Mesothelial cell of epicardium (in vitro differentiated cells): ENCODE measurements at places on chromosomes 6 and 20.

GRCh38 chr6:114055349-114055748 lies 84.4 kb upstream of the HDAC2 start:
- DNase-seq = no peak

DNA sequence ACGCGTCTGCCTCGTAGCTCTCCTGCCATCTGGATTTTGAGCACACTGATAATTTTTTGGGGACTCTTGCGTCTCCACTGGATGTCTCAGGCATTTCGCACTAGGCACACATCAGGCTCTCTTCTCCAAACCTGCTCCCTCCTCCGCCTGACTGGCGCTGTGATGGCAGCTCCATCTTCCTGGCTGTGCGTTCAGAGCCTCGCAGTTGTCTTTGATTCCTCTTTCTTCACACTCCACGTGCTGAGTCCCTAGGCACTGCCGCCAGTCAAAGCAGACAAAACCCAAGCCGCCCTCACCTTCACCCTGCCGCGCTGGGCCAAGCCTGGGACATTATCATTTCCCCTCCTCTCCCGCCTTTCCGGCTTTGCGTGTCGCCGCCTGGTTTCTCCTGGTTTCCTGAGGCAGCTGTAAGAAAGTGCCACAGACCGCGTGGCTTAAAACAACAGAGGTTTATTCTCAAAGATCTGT lies 778 bp downstream of the PSMG4 start:
- no peak for DNase-seq

GRCh38 chr6:112439010-112439409 lies 91.9 kb downstream of the RFPL4B start:
- no peak for DNase-seq

GRCh38 chr20:53309515-53309914 lies 284.1 kb downstream of the ZNF217 start:
- no peak for DNase-seq

GRCh38 chr6:70997379-70997778 lies 40.5 kb upstream of the B3GAT2 start:
- no peak for DNase-seq

GRCh38 chr20:33099843-33100538 lies 20.5 kb downstream of the BPIFB4 start:
- DNase-seq = no peak

GRCh38 chr6:136063096-136063495 lies 187.0 kb downstream of the MTFR2 start:
- DNase-seq = no peak

GRCh38 chr6:125923366-125923877 lies 33.1 kb upstream of the HINT3 start:
- no peak for DNase-seq

- DNase-seq = no peak
Observed at GRCh38 chr6:1267790-1268762, 43.8 kb upstream of the FOXQ1 start.

DNA sequence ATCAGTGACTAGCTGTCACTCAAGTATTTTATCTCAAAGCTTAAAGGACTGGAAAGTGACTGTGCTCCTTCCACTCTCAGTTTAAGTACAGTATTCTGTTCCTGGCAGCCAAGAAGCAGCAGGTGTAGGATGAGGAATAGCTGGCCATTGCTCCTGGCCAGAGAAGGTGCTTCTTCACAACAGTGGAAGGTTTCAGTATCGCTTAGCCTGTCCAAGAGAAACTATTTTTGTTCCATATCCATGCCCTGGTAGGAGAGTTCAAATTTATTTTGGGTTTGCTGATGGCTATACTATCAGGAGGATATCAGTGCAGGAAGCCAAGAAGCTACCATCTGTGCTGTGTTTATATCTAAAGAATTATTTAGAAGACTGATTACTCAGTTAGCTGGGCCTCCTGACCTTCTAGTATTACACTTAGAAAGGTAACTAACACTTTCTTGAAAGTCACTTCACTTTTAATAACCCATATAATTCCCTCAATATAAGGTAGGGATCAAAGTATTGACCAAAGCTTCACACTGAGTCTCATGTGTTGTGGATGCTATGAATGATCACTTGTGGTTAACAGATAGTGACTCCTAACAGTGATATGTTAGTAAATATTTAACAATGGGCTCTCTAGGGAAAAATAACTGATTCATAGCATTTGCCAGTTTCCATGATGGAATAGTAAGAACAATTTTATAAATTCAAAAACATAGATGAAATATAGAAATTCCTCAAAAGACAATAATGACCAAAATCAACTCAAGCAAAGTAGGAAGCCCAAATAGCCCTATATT lies 99.9 kb downstream of the AIG1 start:
- no peak for DNase-seq

DNA sequence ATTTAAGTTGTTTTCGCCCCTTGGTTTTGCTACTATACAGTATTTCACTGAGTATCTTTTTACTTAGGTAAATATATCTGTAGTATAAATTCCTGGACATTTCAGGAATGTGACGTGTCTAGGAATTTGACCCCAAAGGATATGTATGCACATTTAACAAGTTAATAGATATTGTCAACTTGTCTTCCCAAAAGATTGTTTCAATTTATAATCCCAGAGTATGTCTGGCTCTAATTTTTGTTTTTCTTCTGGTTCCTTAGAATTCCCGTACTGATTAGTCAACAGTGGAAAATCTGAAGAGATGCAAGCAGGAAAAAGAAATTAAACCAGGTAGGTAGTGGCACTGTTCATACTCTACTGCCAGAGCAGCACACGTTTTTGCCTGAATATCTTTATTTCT lies 7.2 kb downstream of the PKIG start:
- DNase-seq = no peak

DNA sequence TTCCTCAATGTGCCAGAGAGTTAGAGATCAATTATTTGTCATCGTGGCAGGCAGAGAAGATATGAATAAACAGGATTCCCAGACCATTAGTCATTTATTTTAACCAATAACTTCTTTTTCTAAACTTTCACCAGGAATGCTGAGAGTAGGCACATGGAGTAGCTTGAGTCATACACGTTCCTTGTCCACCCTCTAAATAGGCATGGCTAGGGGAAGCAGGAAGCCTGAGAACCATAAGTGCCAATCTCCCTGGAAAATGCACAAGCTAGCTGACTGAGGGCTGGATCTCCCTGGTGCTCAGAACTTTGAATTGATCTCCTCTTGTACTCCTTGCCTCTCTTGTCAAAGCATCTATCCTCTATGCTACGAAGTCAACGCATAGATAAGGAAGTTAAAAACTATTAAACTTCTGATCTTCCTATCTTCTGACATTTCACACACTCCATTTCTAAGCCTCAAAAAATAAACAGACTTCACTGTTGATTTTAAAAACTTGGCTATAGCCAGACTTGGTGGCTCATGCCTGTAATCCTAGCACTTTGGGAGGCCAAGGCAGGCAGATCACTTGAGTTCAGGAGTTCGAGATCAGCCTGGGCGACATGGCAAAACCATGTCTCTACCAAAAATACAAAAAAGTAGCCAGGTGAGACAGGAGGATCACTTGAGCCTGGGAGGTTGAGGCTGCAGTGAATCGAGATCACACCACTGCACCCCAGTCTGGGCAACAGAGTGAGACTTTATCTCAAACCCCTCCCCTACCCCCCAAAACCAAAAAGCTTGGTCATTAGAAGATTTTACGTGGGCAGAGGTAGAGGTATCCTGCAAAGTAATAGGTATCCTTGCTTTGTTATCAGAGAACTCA lies 11.8 kb downstream of the ADTRP start:
- no peak for DNase-seq

- peak; percentile 41 for DNase-seq
Observed at GRCh38 chr6:110814102-110815014, 911 bp downstream of the CDK19 start.

DNA sequence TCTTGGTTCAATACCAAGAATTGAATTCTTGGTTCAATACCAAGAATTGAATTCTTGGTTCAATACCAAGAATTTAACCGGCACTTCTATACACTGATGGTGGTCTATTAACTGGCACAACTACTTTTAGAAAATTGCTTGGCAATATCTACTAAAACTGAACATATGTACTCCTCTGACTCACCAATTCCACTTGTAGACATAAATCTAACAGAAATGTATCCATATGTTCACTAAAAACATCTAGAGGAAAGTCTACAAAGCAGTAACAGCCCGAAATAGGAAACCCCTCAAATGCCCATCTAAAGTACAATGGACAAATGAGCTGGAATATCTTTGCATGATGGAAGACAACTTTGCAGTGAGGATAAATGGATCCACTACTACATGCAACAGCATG lies 71.9 kb downstream of the KIF16B start:
- no peak for DNase-seq

DNA sequence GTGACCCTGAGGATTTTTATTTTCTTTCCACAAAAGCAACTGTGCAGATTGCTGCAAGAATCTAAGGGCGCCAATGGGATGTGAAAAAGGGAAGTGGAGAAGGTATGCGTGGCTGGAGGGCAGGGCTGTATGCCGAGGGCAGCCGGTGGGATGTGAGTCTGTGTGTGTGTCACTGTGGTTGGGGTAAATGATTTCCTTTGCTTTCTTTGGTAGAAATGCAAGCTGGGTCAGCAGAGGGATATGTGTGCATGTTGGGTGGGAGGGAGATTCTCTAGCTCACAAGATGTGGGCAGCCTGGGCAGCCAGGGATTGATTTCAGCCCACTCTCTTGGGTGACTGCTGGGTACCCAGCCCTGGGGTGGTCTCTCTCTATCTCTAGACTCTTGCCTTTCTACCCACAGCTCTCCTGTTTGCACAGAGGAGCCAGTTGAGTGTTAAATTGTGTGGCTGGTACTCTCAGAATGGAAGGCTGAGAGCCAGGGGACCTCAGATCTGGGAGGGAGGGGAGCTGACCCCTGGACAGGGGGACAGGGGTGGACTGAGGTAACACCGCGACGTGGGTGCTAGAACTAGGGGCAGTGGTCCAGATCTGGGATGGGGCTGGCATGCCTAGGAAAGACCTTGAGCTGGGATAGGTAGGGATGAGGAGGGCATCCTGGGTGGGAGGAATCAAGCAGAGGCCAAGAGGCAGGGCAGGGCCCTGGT lies 136.8 kb upstream of the RNF24 start:
- DNase-seq = no peak

- DNase-seq = no peak
Observed at GRCh38 chr6:46422619-46423018, 68.6 kb downstream of the RCAN2 start.

DNA sequence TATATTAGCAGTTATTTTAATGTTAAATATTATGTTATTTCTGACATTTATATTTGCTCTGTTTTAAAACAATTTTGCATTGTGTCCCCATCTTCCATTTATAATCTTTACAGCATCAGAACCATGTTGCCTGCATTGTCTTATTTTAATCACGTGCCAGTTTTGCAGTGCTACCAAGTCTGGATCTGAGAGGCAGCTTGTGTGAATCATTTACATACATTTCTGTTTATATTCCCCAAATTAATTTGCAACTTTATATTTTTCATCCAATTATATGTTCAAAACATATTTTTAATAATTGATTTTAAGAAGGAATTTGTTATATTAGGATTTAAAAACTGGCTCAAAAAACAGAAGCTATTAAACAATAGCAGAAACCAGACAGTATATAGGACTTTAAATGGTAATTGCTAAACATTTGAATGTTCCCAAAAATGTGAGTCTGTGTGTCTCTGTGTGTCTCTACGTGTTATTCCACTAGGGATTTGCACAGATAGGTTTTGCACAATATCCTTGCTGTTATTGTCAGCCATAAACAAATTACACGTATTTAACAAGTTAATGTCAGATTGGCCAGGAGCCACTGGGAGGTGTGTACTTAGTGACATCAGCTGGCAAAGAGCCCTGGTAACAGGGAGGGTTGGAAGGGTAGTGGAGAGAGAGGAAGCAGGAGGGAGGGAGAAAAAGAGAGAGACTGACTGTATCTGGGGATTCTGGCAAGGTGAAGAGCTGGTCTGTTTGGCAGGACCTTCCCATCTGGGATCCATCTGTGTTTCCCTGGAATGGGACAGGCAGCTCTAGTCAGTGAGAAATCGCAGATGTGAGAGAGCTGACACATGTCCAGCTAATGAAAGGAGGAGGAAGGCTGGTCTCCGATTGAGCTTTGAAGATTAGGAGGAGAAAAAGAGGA lies 72.1 kb downstream of the CBFA2T2 start:
- DNase-seq = no peak

- DNase-seq = no peak
Observed at GRCh38 chr20:516799-517198, 26.8 kb downstream of the CSNK2A1 start.

DNA sequence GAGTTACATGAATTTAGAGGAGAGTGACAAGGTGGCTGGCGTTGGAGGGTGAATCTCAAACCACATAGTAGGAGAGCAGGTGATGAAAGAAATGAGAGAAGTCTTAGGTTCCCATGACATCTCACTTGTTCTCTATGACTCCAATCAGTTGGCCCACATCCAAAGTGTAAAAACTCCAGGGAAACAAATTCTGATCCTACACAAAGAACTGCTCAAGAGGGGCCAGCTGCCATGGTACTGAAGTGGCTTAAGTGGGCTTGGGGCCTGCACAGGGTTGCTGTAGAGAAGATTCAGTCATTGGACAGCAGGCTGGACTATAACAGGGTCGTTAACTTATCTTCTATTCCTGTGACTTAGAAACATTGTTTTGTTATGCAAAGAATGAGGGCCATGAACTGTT lies 7.6 kb upstream of the ADGRF4 start:
- DNase-seq = no peak

GRCh38 chr6:156992020-156992804 lies 215.0 kb downstream of the ARID1B start:
- DNase-seq = no peak

- DNase-seq = no peak
Observed at GRCh38 chr6:1636272-1636825, 26.6 kb downstream of the FOXC1 start.

DNA sequence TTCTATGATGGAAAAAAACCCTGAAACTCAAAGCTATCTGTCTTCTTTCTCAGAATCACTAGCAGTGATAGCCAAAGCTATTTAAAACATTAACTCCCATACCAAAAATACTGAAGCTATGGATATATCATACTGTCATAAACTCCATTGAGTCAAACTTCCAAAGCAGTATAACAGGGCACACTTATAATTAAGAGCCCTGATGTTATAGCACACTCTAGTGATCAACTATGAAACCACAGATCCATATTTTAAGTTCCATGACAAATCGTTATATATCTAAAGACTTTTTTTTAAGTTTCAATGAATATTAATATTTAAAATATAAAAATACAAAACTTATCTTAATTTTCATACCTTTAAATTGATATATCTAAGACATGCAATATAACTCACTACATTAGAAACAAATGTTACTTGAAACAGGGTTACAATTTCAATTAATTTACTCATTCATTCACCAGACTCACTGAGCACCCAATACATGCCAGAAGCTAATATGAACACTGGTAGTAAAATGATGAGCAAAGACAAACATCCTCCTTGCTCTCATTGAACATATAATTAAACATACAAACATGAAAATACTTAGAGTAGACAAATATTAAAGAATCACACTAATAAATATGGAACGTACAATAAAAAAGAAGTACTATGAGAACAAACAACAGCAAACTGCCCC lies 69.3 kb downstream of the IBTK start:
- DNase-seq = no peak

DNA sequence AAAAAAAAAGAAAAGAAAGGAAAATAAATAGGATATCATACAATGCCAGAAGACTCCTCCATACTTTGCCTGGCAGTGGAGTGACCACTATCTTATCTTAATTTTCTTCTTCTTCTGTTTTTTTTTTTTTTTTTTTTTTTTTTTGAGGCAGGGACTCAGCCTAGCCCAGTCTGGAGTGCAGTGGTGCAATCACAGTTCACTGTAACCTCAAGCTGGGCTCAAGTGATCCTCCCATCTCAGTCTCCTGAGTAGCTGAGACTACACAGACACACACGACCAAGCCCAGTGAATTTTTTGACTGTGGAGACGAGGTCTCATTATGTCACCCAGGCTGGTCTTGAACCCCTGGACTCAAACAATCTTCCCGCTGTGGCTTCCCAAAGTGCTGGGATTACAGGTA lies 17.1 kb upstream of the MMP9 start:
- DNase-seq = no peak
